ENCODE measurements at places on chromosomes 7 and 10.

DNA sequence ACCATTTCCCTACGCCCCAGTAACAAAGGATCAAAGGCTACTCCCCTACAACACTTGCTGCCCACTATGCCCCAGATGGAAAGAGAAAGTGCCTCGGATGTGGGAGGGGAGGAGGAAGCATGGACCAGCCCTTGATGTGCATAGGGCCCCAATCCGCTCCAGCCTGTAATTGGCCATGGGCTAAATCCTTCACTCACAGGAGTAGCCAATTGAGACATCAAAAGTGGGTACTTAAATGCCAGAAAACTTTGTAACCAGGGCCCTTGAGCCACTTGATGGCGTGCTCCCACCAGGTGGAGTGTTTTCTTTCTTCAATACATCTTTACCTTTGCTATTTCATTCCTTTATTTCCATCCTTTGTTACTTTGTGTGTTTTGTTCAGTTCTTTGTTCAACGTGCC, 500.5 kb upstream of the LRRN3 start:
- DNase-seq = no peak
- H3K36me3 ChIP-seq = no peaks in the 10 kb centered on the region
- no peak overlapping the region for H3K27ac ChIP-seq
- H3K4me3 ChIP-seq = no peak overlapping the region
- H3K4me1 ChIP-seq = no peaks in the 10 kb centered on the region
- no peaks in the 10 kb centered on the region for H3K27me3 ChIP-seq

DNA sequence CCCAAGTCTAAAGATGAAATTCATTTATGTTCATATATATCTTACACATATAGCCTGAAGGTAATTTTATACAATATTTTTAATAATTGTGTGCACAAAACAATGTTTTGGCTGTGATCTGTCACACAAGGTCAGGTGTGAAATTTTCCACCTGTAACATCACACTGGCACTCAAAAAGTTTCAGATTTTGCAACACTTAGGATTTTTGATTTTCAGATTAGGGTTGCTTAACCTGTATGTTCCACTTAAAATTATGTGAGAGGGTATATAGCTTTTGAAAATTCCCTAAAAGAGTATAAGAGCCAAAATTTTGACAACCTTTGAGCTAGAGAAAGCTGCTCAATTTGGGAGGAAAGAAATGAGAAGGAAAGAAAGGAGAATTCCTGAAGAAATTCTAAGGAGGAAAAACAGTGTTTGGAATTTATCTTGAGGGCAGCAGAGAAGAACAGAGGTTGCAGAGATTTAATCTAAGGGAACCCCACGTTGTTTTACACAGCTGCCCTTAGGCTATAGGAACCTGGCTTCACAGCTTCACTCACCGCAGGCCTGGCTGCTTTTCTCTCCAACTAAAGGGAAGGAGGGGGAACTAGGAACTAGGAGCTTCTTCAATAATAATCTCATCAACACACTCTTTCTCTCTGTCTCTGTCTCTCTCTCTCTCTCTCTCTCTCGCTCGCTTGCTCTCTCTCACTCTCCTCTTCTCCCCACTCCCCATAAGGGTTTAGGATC, 8.5 kb downstream of the VOPP1 start:
- DNase-seq = no peak
- H3K27ac ChIP-seq = no peak overlapping the region
- no peak overlapping the region for H3K4me3 ChIP-seq

DNA sequence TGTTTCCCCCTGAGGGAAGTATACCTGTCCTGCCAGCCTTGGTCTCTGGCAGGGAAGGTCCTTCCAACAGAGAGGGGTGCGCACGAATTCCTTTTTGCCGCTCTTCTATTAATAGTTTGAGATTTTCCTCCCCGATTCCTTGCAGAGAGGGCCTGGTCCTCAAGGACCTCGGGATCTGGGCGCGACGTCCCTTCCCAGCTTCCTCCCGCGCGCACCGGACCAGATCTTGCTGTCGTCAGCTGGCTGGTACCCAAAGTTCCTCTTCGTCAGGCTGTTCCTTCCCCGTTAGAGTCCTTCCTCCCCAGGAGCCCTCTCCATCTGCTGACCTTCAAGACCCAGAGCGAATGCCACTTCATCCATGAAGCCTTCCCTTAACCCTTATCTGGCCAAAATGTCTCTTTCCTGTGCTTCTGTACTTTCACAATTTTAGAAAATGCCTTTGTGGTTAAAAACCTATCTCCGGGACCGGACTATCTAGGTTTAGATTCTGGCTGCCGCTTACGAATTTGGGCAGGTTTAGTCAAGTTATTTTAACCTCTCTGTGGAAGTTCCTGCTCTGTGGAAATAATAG, 851 bp upstream of the GOT1 start:
- H3K27me3 ChIP-seq = no peaks in the 10 kb centered on the region
- peak; percentile 49 for DNase-seq
- no peaks in the 10 kb centered on the region for H3K4me1 ChIP-seq
- H3K4me3 ChIP-seq = peak overlapping the region; percentile 64

- no peak overlapping the region for H3K4me3 ChIP-seq
- H3K36me3 ChIP-seq = no peaks in the 10 kb centered on the region
- DNase-seq = no peak
Measured at GRCh38 chr7:119514326-119514725, 758.6 kb upstream of the KCND2 start.

GRCh38 chr7:128022631-128023532, 8.4 kb downstream of the LRRC4 start:
- no peak overlapping the region for H3K27ac ChIP-seq
- no peaks in the 10 kb centered on the region for H3K27me3 ChIP-seq
- no peak for DNase-seq
- H3K36me3 ChIP-seq = peaks cover 2% of the 10 kb centered on the region
- H3K4me3 ChIP-seq = no peak overlapping the region
